ENCODE measurements at places on chromosomes 2 and 18. TPM values are rescaled to one million over a fixed set of nuclear protein-coding genes. Genes with fewer than 3 reads are reported as not detected.

DNA sequence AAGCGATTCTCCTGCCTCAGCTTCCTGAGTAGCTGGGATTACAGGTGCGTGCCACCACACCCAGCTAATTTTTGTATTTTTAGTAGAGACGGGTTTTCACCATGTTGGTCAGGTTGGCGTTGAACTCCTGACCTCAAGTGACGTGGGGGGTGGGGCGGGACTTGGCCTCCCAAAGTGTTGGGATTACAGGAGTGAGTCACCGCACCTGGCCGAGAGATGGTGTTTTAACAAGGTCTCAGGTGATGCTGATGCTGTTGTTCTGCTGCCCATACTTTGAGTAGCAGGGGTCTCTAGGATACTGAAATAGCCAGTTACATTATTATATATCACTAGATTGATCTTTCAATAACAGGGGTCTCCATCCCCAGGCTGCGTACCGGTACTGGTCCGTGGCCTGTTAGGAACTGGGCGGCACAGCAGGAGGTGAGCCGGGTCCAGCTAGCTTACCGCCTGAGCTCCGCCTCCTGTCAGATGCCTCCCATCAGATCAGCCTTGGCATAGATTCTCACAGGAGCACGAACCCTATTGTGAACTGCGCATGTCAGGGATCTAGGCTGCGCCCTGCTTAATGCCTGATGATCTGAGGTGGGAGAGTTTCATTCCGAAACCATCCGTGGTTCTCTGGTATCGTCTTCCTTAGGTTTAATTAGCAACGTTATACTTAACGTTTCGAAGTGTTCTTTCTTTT, 48.3 kb upstream of the SLC38A11 start:
- no peak for DNase-seq

DNA sequence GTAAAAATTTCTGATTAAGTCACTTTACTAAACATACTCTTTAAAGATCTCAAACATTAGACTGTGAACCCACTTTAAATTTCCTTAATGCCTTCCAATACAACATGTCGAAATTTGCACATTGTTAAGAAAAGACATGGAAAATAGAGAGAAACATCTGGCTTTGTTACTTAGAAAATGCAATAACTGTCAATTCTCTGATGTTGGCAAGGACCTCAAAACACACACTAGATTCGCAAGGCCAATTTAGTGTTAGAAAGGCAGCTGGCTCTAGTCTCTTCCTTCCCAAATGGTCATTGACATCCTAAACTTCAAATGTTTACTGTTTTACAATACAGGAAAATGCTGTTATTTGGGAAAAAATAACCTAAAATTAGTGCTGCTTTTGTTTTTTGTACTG, 110.6 kb downstream of the UPP2 start:
- no peak for DNase-seq

The SALL3 gene
- total RNA-seq, result not detected

DNA sequence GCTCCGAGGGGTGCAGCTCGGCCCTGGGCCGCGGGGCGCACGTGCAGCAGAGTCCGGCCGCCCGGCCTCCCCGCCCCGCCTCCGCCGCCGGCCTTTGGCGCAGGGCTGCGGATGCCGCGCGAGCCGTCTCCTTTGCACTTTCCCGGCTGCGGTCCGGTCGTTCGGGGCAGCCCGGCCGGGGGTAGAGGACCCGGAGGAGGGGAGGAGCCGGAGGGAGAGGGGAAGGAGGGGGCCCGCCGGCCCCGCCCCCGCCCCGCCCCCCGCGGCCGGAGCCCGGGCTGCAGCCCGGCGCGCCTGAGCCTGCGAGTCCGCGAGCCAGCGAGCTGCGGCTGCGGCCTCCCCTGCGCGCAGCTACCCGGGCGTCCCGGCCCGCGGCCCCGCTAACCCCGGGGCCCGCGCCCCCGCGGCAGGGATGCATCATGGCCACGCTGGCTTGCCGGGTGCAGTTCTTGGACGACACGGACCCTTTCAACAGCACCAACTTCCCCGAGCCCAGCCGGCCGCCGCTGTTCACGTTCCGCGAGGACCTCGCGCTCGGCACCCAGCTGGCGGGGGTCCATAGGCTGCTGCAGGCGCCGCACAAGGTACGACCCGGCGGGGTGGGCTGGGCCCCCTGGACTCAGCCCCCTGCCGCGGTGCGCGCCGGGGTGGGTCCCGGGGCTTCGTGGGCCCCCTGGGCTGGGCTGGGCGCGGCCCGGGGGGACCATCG, at the start of gene FHOD3:
FHOD3 (plus strand) TSS at position 297 of the 709 bp plus-strand sequence; CDS start at position 420, 123 bp downstream.
- DNase-seq, result no peak

DNA sequence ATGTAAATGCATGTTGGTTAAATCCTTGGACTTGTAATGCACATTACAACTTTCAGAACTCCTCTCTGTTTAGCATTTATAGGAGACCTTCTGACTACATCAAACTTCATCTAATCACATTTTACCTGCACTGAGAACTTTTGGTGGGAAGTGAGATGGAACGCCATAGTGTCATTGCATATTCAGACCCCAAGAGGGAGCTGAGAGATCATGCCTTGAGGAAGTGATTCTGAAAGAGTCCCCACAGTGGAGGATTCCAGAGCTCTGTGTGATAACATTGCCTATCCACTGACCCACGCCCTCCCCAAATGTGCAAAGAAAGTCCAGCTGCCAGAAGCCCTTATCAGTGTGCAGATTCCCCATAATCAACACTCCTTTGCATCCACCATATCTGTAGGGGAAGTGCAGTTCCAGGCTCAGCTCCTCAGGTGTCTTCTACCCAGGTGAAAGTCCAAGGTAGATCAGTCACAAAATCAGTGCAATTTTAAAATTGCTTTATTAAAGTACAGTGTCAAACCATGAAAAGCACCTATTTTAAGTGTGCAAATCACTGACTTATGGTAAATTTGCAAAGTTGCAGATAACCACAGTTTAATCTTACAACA, 212.4 kb downstream of the RPIA start:
- DNase-seq, result peak; percentile 21

- no peak for DNase-seq
Observed at GRCh38 chr2:54350426-54350825, 94.4 kb upstream of the TSPYL6 start.

- peak; percentile 1 for DNase-seq
Observed at GRCh38 chr18:42545825-42546224, 569.7 kb downstream of the RIT2 start.

The NPPC gene
- total RNA-seq, result not detected

DNA sequence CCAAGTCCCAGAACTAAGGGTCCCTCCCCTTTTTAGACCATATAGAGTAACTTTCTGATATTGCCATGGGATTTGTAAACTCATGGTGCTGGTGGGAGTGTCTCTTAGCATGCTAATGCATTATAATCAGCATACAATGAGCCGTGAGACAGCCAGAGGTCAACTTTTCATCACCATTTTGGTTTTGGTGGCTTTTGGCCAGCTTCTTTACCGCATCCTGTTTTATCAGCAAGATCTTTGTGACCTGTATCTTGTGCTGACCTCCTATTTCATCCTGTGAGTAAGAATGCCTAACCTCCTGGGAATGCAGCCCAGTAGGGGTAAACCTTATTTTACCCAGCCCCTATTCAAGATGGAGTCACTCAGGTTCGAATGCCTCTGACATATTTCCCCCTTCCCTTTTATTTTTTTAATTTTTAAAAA, 148.2 kb downstream of the PHLPP1 start:
- DNase-seq, result no peak

- DNase-seq, result no peak
Observed at GRCh38 chr2:41937464-41937906, 110.3 kb upstream of the PKDCC start.

DNA sequence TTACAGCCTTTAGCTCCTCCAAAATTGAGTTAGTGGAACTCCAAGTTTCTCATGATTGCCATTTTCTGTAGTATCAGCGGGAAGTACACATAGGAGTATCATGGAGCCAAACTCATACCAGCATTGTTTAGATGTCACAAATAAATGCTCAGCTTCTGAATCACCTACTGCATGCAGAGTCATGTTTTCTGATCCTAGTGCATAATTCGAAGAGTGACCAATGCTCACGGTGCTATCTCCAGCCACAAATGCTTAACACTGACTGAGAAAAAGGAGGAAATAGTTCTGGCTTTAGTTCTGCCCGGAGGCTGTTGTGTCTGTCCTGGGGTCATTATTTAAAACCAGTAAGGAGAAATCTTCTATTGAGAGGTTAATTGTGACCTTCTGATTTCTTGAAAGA, 45.4 kb upstream of the LRATD1 start:
- DNase-seq, result no peak

- DNase-seq, result no peak
Observed at GRCh38 chr2:64221935-64222334, 77.7 kb upstream of the PELI1 start.
